ENCODE measurements at places on chromosomes 3 and 15. TPM values are rescaled to one million over a fixed set of nuclear protein-coding genes. Genes with fewer than 3 reads are reported as not detected.

GRCh38 chr3:42061025-42061712, 30.0 kb upstream of the TRAK1 start:
- DNase-seq, result no peak

CCDC9B gene
- total RNA-seq, result 65.4 TPM

DNA sequence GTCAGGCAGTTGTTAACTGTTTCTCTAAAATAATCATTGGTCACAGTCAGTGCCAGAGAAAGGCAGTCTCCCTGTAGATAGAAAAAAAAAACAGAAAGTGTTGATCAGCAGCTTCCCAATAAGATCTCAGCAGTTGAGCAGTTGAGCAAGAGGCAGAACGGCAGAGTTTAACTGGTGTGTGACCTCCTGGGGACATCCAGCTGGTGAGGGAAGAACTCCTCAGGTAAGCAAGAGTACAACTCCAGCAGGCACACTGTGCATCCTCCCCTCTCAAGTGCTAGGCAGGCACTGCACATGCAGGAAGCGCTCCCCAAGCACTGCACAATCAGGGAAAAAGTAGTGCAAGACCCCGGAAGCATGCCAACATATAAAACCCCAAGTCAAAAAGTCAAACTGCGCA, 1287.2 kb downstream of the NSUN3 start:
- DNase-seq, result no peak

DNAJA4 gene
- 22.3 TPM for total RNA-seq

- DNase-seq, result no peak
Measured at GRCh38 chr3:171165499-171165921, 139.0 kb upstream of the SLC2A2 start.

CNTN6 gene
- 5.4 TPM for total RNA-seq

DNA sequence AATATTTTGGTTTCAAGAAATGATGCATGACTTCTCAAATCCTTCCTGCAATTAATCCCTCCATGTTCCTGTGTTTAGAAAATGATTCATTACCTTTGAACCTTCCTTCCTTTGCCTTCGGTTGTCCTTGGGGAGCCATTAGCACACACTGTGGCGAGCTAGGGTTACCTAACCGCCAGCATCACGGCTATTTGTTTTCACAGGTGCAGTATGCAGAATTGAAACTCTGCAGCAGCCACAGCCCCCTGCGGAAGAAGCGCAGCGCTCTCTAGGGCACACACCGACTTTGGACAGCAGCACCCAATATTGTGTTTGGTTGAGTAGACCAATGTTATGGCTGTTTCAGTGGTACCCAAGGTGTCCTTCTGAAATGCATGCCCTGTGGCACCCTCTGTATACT, 247.4 kb downstream of the MCTP2 start:
- DNase-seq, result no peak

DNA sequence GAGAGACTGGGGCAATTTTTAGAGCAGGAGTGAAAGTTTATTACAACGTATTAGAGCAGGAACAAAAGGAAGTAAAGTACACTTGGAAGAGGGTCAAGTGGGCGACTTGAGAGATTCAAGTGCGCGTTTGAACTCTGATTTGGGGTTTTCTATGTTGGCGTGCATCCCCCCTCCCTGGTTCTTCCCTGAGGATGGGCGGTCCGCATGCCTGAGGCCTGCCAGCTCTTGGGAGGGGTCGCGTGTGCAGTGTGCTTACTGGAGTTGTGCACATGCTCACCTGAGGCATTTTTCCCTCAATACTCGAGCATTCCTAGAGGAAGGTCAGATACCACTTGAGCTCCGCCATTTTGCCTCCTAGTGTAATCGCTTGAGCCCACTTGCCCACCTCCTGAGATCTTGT, 10.4 kb upstream of the CHAC1 start:
- no peak for DNase-seq

GOLGA6L7 gene
- total RNA-seq, result not detected

DNA sequence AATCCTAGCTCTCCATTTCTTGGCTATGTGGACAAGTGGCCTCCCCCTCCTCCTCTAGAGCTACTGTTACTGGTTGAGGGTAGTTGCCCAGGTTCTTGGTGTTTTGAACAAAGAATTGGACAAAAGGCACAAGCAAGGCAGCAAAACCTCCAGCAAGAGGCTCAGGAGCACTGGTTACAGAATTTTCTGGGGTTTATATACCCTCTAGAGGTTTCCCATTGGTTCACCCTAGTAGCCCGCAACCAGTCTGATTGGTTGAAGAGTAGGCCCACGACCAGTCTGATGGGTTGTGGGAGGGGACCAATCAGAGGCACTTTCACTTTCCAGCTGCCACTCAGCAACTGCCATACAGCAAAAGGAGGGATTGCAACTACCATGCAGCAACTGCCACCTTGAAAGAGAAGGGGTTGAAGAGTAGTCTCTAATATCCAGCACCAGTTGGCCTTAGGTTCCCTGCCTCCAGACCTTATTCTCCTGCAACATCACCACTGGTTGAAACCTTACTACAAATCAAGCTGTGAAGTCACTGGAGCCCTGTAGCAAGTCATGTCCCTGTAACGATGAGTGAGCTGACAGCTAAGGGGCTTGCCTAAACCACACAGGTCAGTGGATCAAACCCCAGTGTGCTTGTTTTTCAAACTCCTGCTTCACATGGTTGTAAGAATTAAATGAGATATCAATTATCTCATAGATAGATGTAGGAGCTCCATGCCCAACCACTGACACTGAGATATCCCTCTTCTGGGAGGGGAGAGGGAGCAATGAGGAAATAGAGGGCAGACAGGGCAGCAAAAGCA, 2.9 kb upstream of the C15orf39 start:
- DNase-seq, result no peak

GRCh38 chr3:16548721-16549120, 35.2 kb upstream of the RFTN1 start:
- no peak for DNase-seq

- no peak for DNase-seq
Measured at GRCh38 chr15:36921484-36922091, 178.8 kb downstream of the MEIS2 start.

DNA sequence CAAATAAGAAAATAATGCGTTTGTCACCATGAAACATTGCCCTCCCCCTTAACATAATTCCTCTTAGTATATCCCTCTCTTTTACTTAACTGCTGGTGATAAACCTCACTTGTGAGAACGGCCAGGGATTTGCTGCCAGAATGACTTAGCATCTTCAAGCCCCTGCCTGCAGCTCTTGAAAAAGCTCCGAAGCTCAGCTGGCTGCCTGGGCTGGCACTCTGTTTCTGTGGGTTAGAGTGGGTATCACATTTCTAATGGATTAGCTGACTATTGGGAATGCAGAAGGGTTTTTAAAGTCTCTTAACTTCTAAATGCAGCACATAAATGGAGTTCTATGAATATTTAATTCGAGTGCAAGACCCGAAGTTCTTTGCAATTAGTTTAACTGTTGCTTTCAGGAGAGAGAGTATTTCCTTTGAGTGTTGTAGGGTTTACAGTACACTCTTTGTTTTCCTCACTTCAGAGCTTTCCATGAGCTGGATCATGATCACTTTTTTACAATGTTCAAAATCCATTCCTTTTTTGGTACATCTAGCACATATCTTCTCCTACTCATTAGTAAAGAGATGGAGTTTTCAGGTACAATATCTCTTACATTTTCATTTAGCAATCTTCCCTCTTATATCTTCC, 124.7 kb upstream of the RBMS3 start:
- DNase-seq, result peak; percentile 51

DNA sequence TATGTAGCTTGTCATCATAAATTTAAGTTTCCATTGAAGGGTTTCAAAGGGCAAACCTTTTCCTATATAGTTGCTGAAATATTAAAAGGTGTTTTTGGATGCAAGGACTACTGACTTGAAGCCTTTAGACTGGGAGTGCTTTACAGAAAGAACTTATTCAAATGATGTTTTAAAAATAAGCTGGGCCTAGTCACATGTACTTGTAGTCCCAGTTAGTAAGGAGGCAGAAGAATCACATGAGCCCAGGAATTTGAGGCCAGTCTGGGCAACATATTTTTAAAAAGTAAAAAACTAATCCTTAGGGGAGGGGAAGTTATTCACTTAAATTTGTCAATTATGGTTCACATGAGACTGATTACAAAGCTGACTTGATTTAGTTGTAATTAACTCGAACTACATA, 65.0 kb downstream of the SMARCC1 start:
- no peak for DNase-seq

- DNase-seq, result no peak
Measured at GRCh38 chr3:176206809-176207208, 990.5 kb downstream of the TBL1XR1 start.

SPESP1 gene
- total RNA-seq, result 5.0 TPM

- no peak for DNase-seq
Measured at GRCh38 chr3:132421832-132422231, 4.5 kb downstream of the DNAJC13 start.

- DNase-seq, result no peak
Measured at GRCh38 chr3:106247902-106248684, 379.3 kb upstream of the CBLB start.

DNA sequence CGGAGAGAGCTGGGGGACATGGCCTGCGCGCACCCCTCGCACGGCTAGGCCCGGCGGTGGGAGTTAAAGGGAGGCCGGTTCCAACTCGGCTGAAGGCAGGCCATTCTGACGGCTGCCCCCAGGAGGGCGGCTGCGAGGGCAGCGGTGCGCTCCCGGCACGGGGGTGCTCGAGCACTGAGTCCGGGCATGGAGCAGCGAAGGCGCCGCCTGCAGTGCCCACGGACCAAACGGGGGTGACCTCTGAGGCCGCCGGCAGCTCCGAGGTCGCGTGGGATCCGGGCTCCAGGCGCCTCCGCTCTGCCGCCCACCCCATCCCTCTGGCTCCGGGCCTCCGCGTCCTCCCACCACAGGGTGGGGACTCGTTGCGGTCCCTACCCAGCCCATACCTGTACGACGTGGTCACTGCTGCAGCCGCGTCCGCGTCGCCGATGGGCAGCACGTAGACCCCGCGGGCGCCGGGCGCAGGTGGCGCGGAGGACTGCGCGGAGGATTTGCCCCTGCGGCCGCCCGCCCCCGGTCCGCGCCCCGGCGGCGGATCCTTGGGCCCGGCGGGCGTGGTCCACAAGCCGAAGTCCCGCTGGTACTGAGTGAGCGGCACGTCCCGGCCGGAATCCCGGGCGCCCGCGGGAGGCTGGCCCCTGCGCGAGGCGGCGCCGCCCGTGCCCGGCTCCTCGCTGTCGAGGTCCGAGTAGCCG, 469 bp downstream of the MAP6D1 start:
- DNase-seq, result no peak

DNA sequence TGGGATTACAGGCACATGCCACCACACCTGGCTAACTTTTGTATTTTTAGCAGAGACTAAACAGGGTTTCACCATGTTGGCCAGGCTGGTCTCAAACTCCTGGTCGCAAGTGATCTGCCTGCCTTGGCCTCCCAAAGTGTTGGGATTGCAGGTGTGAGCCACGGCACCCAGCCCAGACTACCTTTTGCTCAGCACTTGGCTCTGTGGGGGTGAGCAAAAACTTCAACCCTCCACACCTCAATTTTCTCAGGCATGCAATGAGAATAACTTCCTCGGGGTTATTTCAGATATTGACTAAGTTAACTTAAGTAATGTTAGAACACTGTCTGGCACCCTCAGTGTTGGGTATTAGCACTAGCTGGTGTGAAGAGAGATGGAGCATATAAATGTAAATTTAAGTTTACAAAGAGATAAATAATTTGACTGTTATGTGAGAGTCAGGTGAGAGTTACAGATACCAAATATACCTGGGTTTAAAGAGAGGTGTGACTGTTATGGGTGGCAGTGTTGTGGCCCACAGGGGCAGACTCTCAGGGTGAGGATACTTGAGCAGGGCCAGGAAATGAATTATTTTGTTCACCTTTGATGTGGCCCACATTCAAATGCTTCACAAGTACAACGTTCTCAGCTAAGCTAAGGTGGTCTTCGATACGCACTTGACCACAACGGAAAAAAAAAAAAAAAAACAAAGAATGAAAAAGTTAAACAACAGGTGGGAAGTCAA, 29.0 kb downstream of the CPOX start:
- DNase-seq, result no peak

CPEB1 gene
- 1.3 TPM for total RNA-seq

GRCh38 chr3:125512135-125512920, 7.7 kb downstream of the SNX4 start:
- DNase-seq, result no peak

DNA sequence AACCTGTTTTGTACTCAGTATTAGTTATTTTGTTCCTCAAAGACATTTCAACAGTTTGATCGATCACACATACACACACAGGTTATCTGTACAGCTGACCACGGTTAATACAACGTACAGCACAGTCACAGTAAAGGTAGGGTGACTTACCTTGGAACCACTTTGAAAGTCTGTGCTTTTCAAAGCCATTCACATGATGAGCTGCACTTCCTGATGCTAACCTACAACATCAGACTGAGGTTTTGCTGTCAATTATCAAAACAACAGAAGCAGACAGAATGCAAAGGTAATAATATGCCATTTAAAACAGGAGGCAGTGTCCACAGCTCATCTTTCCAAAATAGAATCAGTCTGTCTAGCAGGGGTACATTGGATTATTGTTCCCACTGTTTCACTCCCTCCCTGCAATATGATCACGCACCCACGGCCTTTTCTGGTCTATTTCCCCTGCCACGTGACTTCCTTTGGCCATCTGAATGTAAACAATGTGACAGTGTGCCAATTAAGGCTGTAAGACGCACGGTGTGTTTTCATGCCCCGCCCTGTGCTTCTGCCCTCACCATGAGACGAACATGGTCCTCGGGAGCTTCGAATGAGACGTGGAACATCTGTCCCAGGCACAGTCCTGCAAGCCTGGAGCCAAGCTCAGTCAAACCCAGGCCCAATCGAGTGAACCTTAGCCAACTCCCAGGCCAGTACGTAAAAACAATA, 102.4 kb downstream of the FMN1 start:
- DNase-seq, result peak; percentile 30

GPR15 gene
- total RNA-seq, result 0.58 TPM

GRCh38 chr3:48232232-48232631, 8.7 kb upstream of the ZNF589 start:
- DNase-seq, result no peak

- DNase-seq, result peak; percentile 76
Measured at GRCh38 chr3:139935016-139935865, at the start of gene CLSTN2. CLSTN2 (plus strand) TSS chr3:139935185.

B3GNT5 gene
- 45.2 TPM for total RNA-seq

- DNase-seq, result no peak
Measured at GRCh38 chr3:140176526-140176925, 241.5 kb downstream of the CLSTN2 start.

CELSR3 gene
- 0.93 TPM for total RNA-seq

GRCh38 chr15:74906067-74906449, 593 bp downstream of the FAM219B start:
- no peak for DNase-seq

SLC27A2 gene
- 2.9 TPM for total RNA-seq

GRCh38 chr15:76994971-76995945, at the start of gene PSTPIP1:
PSTPIP1 (plus strand) TSS chr15:76995126; CDS start chr15:76995574, 448 bp downstream.
- DNase-seq, result peak; percentile 48

DNA sequence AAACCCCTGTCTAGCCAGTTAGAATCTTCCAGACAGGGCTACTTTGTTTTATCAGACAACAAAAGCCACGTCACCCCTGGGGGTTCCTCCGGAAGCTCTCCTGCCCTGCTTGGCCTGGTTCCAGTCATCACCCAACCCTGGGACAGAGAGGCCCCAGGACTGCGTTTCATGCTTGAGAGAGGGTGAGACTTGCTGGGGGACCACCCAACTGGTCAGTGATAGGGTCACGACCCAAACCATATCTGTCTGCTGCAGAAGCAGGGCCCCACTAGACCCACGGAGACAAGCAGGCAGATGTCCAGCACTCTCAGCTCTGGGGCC, 1.2 kb downstream of the NT5DC2 start:
- DNase-seq, result no peak

Measured in left lung (tissue), 14 donors.